Upper lobe of right lung (tissue), 1 donor: ENCODE measurements at places on chromosomes 16 and 17. TPM values are rescaled to one million over a fixed set of nuclear protein-coding genes. Genes with fewer than 3 reads are reported as not detected.

- H3K4me1 ChIP-seq: no peaks in the 10 kb centered on the region
- no peak for DNase-seq
- no peaks in the 10 kb centered on the region for H3K36me3 ChIP-seq
- no peak overlapping the region for H3K4me3 ChIP-seq
Observed at GRCh38 chr16:79533292-79533691, 67.2 kb downstream of the MAF start.

- H3K4me1 ChIP-seq: no peaks in the 10 kb centered on the region
- DNase-seq: no peak
- H3K4me3 ChIP-seq: no peak overlapping the region
- no peaks in the 10 kb centered on the region for H3K36me3 ChIP-seq
- H3K27ac ChIP-seq: no peak overlapping the region
Observed at GRCh38 chr16:65958086-65958485, 408.4 kb upstream of the CDH5 start.

- no peak for DNase-seq
- no peak overlapping the region for H3K27ac ChIP-seq
- H3K36me3 ChIP-seq: no peaks in the 10 kb centered on the region
- no peak overlapping the region for H3K4me3 ChIP-seq
- H3K27me3 ChIP-seq: no peaks in the 10 kb centered on the region
Observed at GRCh38 chr17:35238821-35239220, 4.1 kb upstream of the SLFN5 start.

GRCh38 chr16:85396879-85397871, 215.9 kb upstream of the GSE1 start:
- no peaks in the 10 kb centered on the region for H3K36me3 ChIP-seq
- no peak overlapping the region for H3K4me3 ChIP-seq
- peaks cover 35% of the 10 kb centered on the region for H3K4me1 ChIP-seq
- H3K27me3 ChIP-seq: no peaks in the 10 kb centered on the region

DNA sequence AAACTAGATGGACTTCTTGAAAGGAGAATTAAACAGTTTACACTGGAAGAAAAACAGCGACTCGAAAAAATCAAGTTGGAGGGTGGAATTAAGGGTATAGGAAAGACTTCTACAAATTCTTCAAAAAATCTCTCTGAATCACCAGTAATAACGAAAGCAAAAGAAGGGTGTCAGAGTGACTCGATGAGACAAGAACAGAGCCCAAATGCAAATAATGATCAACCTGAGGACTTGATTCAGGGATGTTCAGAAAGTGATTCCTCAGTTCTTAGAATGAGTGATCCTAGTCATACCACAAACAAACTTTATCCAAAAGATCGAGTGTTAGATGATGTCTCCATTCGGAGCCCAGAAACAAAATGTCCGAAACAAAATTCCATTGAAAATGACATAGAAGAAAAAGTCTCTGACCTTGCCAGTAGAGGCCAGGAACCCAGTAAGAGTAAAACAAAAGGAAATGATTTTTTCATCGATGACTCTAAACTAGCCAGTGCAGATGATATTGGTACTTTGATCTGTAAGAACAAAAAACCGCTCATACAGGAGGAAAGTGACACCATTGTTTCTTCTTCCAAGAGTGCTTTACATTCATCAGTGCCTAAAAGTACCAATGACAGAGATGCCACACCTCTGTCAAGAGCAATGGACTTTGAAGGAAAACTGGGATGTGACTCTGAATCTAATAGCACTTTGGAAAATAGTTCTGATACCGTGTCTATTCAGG, 85.0 kb downstream of the C17orf58 start:
- no peak overlapping the region for H3K4me3 ChIP-seq
- H3K27ac ChIP-seq: no peak overlapping the region
- no peaks in the 10 kb centered on the region for H3K27me3 ChIP-seq
- no peak for DNase-seq

- H3K4me1 ChIP-seq: no peaks in the 10 kb centered on the region
- H3K4me3 ChIP-seq: no peak overlapping the region
- no peaks in the 10 kb centered on the region for H3K27me3 ChIP-seq
- no peak overlapping the region for H3K27ac ChIP-seq
Observed at GRCh38 chr16:78916928-78917545, 683.5 kb downstream of the MAF start.

DNA sequence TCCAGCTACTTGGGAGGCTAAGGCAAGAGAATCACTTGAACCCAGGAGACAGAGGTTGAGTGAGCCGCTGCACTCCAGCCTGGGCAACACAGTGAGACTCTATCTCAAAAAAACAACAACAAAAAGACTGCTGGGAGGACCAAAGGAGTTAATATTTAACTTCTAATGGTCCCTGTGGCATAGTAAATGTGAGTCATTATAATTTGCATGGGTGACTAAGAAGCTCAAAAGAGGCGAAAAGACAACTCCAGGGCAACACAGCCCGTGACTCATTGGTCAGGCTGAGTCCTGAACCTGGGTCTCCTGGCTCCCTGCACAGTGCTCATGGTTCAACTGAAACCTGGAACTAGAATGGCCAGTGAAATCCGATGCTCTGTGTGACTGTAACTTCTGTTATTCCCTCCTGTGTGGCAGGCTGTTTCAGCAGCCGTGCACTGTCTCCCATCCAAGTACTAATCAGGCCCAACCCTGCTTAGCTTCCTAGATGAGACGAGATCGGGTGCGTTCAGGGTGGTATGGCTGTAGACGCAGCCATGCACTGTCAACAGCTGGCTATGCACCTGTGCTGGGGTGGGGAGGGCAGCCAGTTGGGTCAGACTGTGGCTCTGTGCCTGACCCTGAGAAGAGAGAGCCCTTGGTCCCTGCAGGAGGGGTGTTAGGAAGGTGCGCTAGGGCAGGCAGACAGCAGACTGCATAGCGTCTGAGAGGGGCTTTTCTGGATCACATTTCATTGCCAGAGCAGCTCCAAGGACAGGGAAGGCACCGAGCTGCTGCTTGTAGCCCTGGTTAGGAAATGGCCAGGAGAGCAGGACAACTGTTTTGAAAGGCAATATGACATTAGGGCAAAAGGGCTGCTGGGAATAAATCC, 14.5 kb upstream of the GPRC5C start:
- H3K36me3 ChIP-seq: no peaks in the 10 kb centered on the region
- no peak overlapping the region for H3K4me3 ChIP-seq
- H3K4me1 ChIP-seq: no peaks in the 10 kb centered on the region
- no peaks in the 10 kb centered on the region for H3K27me3 ChIP-seq
- H3K27ac ChIP-seq: no peak overlapping the region

DNA sequence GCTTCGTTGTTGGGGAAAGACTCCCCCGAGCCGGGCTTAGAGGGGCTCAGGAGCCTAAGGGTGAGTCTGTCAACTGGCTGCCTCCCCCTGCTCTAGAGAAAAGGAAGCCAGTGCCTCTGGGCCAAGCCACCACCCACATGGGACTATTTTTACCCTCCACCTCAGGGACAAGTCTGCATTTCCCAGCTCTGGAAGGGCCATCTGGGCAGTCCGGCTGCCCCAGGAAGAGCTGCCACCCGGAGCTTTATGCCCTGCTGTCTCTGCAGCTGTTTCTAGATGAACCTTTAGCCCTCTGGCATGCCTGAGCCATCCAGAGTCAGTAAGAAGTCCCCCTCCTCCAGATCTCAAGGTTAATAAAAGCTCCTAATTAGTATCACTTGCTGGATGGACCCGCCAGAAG, 5.3 kb upstream of the RPRML start:
- H3K4me1 ChIP-seq: peaks cover 4% of the 10 kb centered on the region
- H3K27me3 ChIP-seq: peaks cover 19% of the 10 kb centered on the region

DNA sequence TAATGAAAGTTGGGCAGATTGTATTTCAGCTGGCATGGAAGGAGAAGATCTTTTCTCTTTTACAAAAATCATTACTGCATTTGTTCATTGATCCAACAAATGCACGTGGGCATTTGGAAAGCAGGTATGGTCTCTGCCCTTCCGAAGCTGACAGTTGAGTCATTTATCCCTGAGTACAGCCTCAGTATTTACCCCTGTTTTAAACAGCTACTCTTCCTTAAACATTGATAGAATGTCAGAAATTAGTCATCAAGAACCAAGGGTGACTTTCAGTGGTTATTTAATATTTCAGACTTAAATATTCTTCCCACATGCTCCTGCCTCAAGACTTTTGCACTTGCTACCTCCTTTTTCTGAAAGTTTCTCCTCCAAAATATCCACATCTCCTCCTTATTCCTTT, 226.7 kb upstream of the HSBP1 start:
- no peak overlapping the region for H3K4me3 ChIP-seq
- no peak overlapping the region for H3K27ac ChIP-seq
- H3K36me3 ChIP-seq: no peaks in the 10 kb centered on the region

GRCh38 chr17:10060526-10060925, 137.9 kb downstream of the GAS7 start:
- no peaks in the 10 kb centered on the region for H3K36me3 ChIP-seq
- H3K27me3 ChIP-seq: no peaks in the 10 kb centered on the region

DNA sequence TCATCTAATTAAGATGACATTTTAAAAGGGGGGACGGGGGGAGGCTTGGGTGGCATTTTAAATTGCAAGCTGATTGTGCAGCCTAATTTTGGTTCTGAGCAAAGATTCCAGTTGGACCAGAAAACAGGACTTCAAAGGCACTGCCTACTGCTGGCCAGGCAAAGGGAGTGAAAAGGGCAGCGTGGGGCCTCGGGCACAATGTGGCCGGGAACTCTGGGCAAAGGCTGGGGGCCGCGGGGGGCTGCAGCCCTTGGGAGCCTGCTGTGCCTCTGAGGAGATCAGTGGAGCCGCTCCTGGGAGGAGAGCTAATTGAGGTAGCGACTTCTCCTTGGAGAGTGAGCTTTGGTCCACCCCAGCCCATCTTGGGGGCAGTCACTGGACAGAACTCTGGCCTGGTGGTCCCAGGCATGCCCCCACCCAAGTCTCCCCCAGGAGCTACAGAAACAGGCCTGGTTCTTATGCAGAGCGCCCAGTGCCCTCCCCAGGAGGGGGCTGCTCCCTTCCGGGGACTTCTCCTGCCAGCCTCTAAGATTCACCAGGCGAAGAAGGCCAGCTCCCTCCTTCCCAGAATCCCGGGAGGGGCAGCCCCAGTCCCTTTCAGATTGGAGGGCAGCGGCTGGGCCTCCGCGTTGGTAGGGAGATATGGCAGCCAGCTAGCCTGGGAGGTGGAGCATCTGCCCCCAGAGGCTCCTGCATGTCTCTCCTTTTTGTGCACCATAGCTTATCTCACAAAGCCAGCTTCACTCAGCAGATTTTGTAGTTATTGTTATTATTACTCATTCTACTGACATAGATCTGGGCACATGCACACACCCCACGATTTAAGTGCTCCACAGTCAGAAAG, 115.6 kb downstream of the GNAO1 start:
- DNase-seq: no peak
- H3K36me3 ChIP-seq: no peaks in the 10 kb centered on the region
- no peaks in the 10 kb centered on the region for H3K27me3 ChIP-seq
- H3K27ac ChIP-seq: no peak overlapping the region

DNA sequence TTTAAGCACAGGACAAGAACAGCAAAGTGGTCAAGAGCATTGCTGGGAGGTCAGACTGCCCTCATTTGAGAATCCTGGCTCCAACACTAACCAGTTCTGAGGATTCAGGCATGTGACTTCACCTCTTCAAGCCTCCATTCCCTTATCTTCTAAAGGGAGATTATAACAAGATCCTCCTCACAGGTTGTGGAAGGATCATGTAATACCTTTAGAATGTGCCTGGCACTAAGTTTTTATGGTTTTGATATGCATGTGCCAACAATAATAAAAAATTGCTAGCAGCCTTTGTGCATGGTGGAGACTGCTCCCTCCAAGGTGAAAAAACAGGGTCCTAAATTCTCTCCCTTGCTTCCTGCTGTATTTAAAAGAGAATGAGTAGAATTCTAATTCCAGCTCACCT, 36.0 kb upstream of the ADAMTS18 start:
- H3K27me3 ChIP-seq: no peaks in the 10 kb centered on the region
- DNase-seq: no peak
- no peaks in the 10 kb centered on the region for H3K4me1 ChIP-seq
- H3K36me3 ChIP-seq: no peaks in the 10 kb centered on the region
- no peak overlapping the region for H3K27ac ChIP-seq

- peak; percentile 49 for DNase-seq
- no peak overlapping the region for H3K4me3 ChIP-seq
- no peak overlapping the region for H3K27ac ChIP-seq
- H3K36me3 ChIP-seq: peaks cover 68% of the 10 kb centered on the region
- no peaks in the 10 kb centered on the region for H3K4me1 ChIP-seq
- no peaks in the 10 kb centered on the region for H3K27me3 ChIP-seq
Observed at GRCh38 chr16:86542756-86543750, 12.0 kb downstream of the MTHFSD start.

- no peak overlapping the region for H3K27ac ChIP-seq
- no peaks in the 10 kb centered on the region for H3K4me1 ChIP-seq
- no peaks in the 10 kb centered on the region for H3K36me3 ChIP-seq
- DNase-seq: no peak
Observed at GRCh38 chr16:55179411-55179810, 144.6 kb upstream of the IRX6 start.

GRCh38 chr16:54957403-54958166, 26.9 kb downstream of the IRX5 start:
- H3K4me1 ChIP-seq: no peaks in the 10 kb centered on the region
- H3K27ac ChIP-seq: no peak overlapping the region
- no peak for DNase-seq
- peaks cover 5% of the 10 kb centered on the region for H3K27me3 ChIP-seq
- H3K4me3 ChIP-seq: no peak overlapping the region
- H3K36me3 ChIP-seq: no peaks in the 10 kb centered on the region

GRCh38 chr17:28057731-28058246, 15.3 kb downstream of the NLK start:
- no peaks in the 10 kb centered on the region for H3K36me3 ChIP-seq
- H3K27me3 ChIP-seq: no peaks in the 10 kb centered on the region
- H3K4me3 ChIP-seq: no peak overlapping the region
- peaks cover 28% of the 10 kb centered on the region for H3K4me1 ChIP-seq

- no peak overlapping the region for H3K27ac ChIP-seq
- no peaks in the 10 kb centered on the region for H3K36me3 ChIP-seq
- H3K4me1 ChIP-seq: peaks cover 40% of the 10 kb centered on the region
- H3K27me3 ChIP-seq: no peaks in the 10 kb centered on the region
Observed at GRCh38 chr17:80785477-80786178, 206.0 kb upstream of the CHMP6 start.

DNA sequence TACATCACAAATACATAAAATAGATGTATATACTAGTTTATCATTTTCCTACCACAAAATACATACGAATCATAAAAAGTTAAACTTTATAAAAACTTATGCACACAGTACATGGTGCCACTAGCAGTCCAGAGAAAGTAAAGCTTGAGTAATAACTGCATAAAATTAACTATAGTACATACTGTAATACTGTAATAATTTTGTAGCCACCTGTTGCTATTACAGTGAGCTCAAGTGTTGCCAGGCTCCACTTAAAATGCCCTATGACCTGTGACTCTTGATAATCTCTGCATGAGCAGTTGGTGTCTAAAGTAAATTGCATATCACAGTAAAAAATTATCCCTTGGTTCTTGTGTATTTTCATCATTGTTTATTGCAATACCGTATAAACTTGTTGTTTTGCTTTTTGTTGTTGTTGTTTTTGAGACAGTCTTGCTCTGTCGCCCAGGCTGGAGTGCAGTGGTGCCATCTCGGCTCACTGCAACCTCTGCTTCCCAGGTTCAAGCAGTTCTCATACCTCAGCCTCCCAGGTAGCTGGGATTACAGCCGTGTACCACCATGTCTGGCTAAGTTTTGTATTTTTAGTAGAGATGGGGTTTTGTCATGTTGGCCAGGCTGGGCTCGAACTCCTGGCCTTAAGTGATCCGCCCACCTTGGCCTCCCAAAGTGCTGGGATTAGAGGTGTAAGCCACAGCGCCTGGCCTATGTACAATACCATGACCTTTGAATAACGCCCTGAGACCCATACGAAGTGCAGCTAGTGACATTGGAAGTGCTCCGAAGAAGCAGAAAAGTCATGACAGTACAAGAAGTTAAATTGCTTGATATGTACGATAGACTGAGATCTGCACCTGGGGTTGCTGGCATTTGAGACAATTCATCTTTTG, 6.6 kb downstream of the LUC7L3 start:
- DNase-seq: no peak
- no peak overlapping the region for H3K4me3 ChIP-seq

Gene KRT17
- total RNA-seq: 5.9 TPM

Gene MFSD6L
- total RNA-seq: 0.41 TPM

Gene CX3CL1
- total RNA-seq: 47.5 TPM

Gene C1QTNF1
- total RNA-seq: 28.3 TPM
